CD4-positive, alpha-beta T cell treated with Interleukin-10 for 1 hour (primary cell): ENCODE measurements at places on chromosomes 1 and 21.

- no peak for DNase-seq
These were observed 850.9 kb downstream of the USP25 start for GRCh38 chr21:16580661-16581060.

DNA sequence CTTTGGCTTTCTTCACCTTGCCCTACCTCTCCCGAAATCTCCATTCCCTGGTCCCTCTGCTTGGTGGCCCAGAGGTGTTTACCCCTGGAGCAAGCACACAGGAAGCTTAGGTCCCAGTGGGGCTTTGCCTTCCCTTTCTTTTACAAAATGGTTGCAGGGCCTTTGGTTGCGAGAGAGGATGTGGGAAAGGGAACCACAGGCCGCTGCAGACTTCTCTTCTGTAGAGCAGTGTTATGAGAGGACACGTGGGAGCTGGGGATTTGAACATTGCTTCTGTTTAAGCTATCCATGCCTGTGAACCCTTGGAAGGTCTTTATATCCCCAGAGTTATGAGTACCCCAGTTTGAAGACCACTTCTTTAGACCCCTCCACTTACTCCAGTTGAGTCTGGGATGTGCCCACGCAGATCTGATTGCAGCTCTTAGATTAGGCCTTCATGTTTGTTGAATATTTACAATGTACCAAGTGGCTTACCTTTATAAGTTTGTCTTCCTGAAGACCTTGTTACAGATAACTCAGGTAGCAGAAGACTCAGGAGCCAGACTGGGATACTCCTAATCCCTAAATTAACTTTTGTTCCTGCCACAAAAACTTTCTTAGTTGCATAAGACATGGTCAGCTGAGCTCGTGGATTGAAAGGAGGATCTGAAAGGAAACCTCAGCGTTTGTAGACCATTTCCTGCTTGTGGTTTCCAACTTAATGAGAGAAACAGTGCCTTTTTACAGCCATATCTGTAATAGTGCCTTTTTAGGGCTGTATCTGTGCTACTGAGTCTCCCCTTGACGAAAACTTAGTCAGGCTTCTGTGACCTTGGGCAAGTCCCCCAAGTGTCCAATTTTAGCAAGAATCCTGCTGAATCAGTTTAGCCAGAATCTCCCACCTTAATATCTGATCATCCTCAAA is 21.9 kb upstream of the IVNS1ABP start:
- peak; percentile 51 for DNase-seq

DNA sequence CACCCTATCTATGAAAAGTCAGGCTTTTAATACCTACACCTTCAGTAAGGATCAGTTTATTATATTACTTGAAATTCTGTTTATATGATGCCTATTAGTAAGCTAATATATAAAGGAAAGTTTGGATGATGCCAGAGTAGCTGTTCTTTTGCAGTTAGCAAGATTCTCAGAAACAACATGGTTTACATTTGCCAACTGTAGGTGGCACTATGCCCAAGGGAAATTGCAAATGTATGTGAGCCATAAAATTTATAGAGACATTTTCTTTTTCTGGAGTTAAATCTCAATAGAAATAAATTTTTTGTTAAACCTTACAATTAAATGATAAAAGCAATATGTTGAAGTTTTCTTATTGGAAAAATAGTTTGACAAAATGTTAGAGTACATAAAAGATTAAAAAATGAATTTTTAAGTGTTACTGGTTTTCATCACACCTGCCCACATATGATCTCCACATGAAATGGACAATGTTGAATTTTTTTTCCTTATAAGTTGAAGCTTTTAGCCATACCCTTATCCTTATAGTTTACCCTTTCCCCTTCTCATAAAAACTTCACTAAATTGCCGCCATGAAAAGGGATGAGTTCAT is 32.1 kb upstream of the EPHX4 start:
- DNase-seq = peak; percentile 67

DNA sequence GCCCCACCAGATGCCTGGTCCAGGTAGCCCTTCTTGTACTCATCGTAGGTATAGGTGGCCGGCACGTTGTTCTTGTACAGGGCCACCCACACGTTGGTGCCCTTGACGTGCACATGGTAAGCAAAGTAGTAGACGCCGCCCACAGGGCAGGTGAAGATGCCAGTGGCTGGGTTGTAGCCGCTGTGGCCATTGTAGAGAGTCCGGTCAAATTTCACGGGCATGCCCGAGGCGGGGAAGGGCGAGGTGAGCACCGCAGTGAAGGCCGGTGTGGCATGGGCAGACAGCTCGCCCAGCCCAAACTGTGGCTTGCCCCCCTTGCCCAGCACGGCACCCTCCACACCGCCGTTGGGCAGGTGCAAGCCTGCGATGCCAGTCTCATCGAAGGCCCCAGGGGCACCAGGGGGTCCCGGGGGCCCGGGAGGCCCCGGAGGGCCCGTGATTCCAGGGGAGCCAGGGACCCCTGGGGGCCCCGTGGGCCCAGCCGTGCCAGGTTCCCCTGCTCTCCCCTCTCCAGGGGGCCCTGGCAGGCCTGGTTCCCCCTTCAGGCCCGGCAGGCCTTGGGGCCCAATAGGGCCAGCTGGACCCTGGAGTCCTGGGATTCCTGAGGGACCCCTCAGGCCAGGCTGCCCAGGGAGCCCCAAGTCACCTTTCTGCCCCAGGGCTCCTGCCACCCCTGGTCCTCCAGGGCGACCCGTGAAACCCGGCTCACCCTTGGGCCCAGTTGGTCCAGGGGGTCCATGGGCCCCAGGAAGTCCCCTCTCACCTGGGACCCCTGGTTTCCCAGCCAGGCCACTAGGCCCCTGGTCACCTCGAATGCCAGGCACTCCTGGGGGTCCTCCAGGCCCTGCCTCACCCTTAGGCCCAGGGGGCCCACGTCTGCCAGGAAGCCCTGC is 9.2 kb downstream of the ADPRS start:
- no peak for DNase-seq

GRCh38 chr21:26098772-26099397 is 71.7 kb downstream of the APP start:
- no peak for DNase-seq

GRCh38 chr1:96338622-96339021 is 383.0 kb upstream of the PTBP2 start:
- no peak for DNase-seq

- no peak for DNase-seq
These were observed 101.1 kb downstream of the ADARB1 start for GRCh38 chr21:45175326-45176095.

GRCh38 chr1:228405200-228405978 is 1.2 kb downstream of the TRIM11 start:
- DNase-seq = no peak

DNA sequence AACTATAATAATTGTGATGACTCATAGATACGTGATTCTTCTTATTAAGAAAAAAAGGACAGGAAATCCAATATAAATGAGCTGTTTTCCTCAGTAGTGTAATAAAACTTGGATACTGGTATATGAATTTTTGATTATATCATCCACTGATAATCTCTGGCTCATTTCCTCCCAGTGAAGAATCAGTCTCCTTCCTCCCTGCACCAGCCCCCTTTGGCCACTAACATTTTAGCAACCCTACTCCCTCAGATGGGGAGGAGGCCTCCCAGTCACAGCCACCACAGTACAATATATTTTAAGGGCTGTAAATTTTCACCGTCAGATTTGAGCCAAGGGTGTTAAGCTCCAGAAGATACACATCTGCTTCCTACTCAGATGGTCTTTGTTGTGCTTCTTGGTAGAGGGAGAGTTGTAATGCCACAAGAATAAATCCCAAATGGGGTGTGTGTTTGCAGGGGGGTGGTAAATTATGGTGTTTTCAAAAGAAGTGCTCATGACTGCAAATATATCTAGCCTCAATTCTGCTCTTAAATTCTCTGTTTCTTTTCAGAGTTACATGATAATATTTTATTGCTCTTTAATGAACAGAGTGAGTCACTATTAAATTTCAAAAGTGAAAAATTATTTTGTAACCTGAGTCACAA is 153.5 kb downstream of the HLX start:
- no peak for DNase-seq

DNA sequence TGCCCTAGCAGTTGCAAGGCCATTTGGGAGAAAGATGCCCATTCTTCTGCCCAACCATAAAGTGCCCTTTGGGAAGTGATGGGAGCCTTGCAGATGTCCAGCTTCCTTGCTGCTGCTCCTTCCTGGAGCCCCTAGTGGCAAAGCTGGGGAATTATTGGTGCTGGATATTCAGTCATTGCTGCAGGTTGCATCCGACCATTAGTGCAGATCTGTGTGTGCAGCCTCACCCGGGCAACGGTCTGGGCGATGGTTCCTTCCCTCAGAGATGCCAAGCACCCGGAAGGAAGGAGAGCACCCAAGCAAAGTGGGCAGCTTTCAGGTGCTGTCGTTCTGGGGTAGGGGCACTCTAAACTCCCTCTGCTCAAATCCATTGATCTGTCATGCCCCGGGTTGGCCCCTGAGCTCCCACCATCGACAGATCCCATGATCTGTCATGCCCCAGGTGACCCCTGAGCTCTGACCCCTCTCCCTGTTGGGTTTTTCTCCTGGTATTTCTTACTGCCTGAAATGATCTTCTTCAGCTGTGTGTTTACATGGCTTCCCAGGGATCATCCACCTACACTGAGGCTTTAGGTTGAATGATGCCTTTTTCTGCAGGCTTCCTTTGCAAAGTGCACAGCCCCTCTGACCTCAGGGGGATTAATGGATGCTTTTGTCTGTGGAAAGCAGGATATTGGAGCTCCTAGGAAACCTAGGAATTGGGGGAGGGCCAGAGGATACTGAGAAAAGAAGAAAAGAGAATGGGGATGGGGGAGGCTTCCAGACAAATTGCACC is 467.5 kb downstream of the PTPRU start:
- DNase-seq = no peak

DNA sequence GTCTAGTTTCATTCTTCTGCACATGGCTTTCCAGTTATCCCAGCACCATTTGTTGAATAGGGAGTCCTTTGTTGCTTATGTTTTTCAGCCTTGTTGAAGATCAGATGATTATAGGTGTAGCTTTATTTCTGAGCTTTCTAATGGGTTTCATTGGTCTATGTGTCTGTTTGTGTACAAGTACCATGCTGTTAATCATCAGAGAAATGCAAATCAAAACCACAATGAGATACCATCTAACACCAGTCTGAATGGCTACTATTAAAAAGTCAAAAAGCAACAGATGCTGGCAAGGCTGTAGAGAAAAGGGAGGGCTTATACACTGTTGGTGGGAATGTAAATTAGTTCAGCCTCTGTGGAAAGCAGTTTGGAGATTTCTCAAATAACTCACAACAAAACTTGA is 321.5 kb upstream of the PTBP2 start:
- no peak for DNase-seq

GRCh38 chr1:57897581-57897980 is 473.7 kb upstream of the DAB1 start:
- no peak for DNase-seq

- DNase-seq = peak; percentile 55
These were observed 177.7 kb downstream of the VAV3 start for GRCh38 chr1:107787299-107787698.

DNA sequence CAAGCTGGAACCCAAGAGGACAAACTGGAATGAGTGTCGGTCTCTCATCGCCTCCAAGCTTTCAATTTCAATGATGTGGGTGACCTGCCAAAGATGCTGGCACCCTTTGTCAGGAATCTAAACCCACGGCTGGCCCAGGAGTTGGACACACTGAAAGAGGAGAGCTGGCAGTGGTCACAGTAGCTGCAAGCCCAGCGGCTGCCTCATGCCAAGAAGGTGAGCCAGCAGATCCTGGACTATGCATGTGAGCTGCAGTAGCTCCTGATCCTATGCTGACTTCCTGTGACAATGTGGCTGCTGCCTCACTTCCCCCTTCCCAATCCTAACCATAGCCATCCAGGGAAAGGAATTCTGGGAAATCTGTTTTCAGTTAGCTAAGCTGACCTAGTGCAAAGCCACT is 117.0 kb upstream of the VAV3 start:
- no peak for DNase-seq

DNA sequence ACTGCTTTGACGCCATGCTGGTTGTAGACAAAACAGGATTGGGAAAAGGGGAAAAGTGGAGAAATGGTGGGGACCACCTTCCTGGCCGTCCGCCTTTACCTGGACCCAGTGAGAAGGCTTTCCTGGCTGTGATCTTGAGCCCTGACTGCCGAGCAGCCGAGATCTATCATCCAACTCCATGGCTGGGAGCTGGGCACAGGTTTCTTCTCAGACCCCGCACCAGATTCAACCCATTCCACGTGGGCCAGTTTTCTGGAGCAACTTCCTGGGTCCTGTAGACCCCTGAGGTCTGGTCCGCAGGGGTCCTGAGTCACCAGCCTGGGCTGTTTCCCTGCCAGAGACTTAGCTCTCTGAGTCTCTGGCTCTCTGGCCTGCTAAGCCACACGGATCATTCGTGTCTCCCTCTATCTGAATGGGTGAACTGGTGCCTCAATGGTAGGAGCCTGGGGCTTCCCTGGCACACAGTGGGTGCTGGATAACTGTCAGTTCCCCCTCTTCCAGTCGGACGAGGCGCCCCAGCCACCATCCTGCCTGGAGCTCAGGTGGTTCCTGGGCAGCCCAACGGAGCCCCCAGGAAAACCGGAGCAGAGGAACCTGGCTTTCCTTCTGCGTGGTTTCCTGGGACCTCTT is 4.5 kb upstream of the NPHP4 start:
- DNase-seq = no peak

DNA sequence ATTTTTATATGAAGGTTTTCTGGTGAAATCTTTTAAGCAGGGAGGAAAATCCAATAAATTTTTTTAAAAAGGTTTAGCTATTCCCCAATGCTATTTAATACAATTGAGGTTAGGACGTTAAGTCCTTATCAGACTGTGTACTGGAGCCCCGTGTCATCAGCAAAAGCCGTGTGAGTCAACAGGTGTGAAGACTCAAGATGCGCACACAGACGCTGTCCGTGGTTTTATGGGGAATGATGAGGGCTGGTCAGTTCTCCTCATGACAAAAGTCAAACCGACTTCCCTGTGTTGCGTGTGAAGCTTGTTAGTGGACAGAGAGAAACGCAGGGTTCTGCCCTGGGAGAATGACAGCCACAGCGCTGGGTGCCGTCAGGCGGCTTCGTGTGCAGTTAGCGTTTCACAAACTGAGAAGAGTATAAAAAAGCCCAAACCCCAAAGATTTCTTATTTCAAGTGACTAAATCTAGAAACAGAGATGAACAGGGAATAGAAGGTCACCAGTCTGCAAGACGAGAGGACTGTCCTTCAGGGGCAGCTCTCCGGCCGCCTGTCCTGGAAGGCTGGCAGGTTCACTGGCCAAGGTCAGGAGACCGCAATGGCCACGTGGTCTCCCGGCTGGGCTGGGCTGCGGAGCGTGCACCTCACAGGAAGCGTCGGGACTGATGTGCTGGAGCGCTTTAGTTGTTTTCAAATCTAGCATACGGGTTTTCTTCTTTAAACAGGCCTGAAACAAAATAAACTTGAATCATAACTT is 22.4 kb downstream of the PTTG1IP start:
- DNase-seq = no peak
